ENCODE measurements at places on chromosomes 2 and 18. TPM values are rescaled to one million over a fixed set of nuclear protein-coding genes. Genes with fewer than 3 reads are reported as not detected.

The CRACDL gene
- 1.7 TPM for total RNA-seq

The HAUS1 gene
- 22.3 TPM for total RNA-seq

- H3K27ac ChIP-seq = peak overlapping the region; percentile 98
- H3K27me3 ChIP-seq = no peaks in the 10 kb centered on the region
- no peak for DNase-seq
- peak overlapping the region; percentile 96 for H3K4me3 ChIP-seq
- no peaks in the 10 kb centered on the region for H3K36me3 ChIP-seq
Measured at GRCh38 chr2:61763605-61764034, 90.2 kb downstream of the FAM161A start.

The TTC32 gene
- total RNA-seq = 35.1 TPM

DNA sequence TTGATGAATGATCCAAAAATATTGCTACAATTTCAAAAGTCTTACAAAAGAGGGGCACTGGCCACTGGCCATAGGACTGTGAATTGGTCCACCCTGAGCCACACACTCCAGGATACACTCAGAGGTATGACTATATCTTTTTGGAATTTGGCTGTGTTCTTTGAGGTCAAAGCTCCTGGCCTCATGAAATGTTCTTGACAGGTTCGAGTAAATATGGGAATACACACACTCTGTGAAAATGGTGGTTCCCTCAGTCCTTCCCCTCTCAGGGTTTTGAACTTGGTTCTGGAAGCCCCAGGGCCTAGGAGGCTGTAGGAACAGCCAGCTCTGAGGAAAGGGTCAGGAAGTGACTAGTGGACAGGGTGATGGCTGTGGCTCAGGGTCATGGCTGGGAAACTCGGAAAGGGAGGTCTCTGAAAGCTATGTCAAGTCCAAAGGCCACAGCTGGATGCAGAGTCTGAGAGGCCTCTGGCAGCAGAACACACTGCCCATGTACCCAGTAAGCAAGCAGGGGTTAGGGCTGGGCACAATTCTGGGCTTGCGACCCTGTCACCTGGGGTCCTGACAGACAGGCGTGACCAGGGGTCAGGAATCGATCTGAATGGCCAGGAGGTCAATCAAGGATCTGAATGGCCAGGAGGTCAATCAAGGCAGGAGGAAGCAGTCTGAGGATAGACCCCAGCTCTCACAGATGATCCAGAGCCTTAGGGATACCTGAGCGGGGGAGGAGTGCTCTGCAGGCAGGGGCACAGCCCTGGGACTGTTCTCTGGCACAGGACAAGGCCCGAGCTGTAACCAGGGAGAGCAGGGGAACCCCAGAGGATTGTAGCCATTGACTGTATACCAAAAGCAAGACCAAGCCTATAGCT lies 223.4 kb upstream of the SMAD2 start:
- H3K4me1 ChIP-seq = no peaks in the 10 kb centered on the region
- H3K27ac ChIP-seq = no peak overlapping the region
- DNase-seq = no peak
- H3K36me3 ChIP-seq = no peaks in the 10 kb centered on the region
- peaks cover 14% of the 10 kb centered on the region for H3K27me3 ChIP-seq

DNA sequence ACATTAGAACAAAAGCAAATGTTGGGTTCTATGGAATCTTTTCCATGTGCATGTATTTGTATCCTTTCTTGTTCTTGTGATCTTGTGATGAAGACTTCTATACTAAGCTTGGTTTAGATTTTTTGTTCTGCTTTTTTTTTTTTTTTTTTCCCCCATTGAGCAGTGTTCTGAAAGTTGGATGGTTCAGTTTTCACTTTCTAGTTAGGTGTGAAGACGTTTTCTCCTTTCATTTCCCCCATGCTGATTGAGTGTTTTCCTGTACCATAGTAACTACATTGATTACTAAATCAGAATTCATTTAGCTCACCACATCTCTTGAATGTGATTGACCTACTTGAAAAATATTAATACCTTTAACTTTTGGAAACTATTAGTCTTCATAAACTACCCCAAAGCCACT lies 34.1 kb downstream of the NOP58 start:
- H3K4me1 ChIP-seq = no peaks in the 10 kb centered on the region
- H3K27ac ChIP-seq = no peak overlapping the region

The FLACC1 gene
- total RNA-seq = 6.4 TPM

Measured in T-cell (primary cell).